ENCODE measurements at places on chromosomes 13 and 19.

DNA sequence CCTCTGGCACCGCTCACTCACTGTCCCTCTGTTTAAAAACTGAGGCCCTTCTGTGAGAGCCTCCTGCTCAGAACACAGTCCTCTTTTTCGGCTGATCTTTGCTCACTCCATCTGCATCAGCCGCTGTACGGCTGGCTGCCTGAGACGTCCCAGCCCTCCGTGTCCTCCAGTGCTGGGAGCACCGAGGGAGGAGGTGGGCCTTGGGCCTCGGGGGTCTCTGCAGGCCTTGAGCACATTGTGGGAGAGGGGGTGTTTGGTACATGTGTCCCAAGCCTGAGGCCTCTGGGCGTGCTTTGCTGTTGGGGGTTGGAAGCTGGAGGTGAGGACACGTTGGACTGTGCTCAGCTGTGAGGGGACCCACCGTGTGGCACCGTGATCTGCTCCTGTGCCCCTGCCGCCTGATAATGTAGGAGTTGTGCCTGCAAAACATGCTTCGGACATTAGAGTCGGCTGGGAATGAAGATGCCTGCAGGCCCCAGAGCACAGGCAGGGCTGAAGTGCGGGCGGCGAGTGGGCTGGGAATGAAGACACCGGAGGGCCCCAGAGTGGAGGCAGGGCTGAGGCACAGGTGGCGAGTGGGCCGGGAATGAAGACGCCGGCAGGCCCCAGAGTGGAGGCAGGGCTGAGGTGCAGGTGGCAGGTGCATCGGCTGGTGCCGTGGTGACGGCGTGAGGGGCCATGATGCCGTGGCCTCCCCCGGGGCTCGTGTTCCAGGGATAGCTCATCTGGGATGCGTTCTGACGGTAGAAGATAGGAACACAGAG, 30.6 kb downstream of the MCF2L start:
- DNase-seq, result no peak

DNA sequence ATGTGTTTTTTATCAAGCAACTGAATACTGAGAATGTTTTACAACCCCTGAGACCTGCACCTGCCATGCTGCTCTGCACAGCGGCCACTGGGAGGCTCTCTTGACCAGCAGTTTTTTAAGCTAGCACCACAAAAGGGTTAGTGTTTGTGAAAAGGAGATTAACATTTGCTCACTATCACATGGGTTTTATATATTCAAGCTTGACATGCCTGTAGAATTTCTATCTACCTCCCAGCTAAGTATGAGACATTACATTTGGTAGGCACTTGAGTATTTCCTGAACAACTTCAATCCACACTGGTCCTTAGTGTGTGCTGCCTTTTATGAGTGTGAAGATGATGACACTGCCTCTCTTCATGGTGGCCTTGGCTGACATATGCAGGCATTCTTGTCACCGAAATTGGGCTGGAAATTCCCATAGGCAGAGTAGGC, 1238.9 kb downstream of the UQCRFS1 start:
- DNase-seq, result peak; percentile 78

DNA sequence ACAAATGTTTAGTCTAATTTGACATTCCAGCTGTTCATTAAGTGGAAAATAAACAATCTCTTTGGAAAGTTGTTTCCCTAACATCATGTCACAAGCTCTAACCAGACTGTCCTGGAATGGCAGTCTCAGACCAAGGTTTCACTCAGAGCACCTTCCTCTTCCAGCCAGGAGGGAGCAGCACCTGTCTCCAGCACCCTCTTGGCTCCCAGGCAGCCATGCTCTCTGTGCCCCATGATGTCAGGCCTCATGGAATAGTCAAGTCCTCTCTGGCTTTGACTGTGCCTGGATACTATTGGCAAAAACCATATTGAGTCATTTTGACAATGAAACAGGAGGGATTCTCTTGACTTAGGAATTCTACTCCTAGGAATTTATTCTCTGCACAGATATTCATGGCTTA, 171.4 kb downstream of the OXGR1 start:
- peak; percentile 62 for DNase-seq

DNA sequence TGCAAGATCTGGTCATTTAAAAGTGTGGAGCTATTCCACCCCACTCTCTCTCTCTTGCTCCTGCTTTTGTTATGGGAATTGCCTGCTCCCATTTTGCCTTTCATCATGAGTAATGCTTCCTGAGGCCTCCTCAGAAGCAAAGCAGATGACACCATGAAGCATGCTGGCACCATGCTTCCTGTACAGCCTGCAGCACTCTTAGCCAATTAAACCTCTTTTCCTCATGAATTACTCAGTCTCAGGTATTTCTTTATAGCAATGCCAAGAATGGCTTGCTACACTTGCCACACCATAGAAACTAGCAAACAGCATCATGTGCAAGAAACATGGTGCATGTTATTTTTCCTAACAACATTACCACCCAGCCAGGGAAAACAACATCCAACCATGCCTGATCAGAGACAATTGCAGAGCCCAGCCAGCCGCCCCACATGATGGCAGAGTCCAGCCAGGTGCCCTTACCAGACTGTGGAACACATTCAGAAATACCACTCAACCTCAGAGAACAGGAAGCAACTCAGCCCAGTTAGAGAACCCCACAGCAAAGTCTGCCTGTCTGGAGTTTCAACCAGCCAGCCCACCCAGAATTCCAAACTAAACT, 36.9 kb downstream of the SYDE1 start:
- no peak for DNase-seq

DNA sequence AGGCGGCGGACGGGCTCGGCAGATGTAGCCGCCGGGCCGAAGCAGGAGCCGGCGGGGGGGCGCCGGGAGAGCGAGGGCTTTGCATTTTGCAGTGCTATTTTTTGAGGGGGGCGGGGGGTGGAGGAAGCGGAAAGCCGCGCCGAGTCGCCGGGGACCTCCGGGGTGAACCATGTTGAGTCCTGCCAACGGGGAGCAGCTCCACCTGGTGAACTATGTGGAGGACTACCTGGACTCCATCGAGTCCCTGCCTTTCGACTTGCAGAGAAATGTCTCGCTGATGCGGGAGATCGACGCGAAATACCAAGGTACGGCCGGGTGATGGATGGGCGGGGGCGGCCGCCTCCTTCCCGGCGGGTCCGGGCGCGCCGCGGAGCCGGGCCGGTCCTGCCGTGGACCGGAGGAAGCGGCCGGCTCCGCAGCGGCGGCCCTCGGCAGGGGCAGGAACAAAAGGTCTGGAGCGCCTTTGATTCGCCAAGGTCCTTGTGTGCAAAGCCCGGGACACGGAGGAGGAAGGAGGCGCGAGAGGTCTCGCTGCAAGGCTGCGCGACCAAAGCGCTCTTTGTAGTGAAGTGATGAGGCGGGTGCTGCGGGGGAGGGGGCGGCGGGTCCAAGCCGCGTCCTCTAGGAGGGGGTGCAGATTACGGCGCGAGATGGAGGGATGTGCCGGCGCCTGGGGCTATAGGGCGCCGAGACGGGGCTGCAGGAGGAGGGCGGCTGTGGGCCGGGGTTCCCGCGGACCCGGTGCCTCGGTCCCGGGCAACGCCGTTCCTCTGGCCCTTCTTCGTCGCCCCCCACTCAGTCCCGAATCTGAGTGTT, 689 bp downstream of the ING1 start:
- DNase-seq, result peak; percentile 69

GRCh38 chr13:96958286-96958891, 35.9 kb downstream of the OXGR1 start:
- DNase-seq, result peak; percentile 78

DNA sequence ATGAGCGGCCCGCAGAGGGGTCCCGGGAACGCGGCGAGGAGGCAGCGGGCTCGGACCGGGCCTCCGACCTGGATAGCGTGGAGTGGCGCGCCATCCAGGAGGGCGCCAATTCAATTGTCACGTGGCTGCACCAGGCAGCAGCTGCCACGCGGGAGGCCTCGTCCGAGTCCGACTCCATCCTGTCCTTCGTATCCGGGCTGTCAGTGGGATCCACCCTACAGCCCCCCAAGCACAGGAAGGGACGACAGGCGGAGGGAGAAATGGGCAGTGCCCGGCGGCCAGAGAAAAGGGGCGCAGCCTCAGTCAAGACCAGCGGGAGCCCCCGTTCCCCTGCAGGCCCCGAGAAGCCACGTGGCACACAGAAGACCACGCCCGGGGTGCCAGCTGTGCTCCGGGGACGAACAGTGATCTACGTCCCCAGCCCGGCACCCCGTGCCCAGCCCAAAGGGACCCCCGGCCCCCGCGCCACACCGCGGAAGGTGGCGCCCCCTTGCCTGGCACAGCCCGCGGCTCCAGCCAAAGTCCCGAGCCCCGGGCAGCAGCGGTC, 10.7 kb downstream of the C19orf25 start:
- no peak for DNase-seq

- DNase-seq, result no peak
These were observed 171.6 kb downstream of the MTUS2 start for GRCh38 chr13:28991764-28992163.

DNA sequence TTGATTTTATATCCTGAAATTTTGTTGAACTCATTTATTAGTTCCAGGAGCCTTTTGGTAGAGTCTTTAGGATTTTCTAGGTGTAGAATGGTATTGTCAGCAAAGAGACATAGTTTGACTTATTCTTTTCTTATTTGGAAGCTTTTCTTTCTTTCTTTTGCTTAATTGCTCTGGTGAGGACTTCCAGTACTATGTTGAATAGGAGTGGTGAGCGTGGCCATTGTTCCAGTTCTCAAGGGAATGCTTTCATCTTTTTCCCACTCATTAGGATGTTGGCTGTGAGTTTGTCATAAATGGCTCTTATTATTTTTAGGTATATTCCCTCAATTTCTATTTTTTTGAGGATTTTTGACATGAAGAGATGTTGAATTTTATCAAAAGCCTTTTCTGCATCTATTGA, 182.2 kb upstream of the SPRY2 start:
- no peak for DNase-seq

DNA sequence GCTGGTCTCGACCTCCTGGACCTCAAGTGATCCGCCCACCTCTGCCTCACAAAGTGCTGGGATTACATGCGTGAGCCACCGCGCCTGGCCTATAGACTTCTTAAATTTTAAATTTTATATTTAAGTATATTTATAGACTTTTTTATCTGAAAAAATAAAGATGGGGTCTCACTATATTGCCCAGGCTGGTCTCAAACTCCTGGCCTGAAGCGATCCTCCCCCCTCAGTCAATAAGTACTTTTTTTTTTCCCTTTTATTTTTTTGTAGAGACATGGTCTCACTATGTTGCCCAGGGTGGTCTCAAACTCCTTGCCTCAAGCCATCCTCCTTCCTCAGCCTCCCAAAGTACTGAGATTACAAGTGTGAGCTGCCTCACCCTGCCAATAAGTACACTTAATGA, 1.9 kb downstream of the SERTAD1 start:
- DNase-seq, result no peak

GRCh38 chr13:95987841-95988240, 65.4 kb downstream of the UGGT2 start:
- DNase-seq, result no peak

GRCh38 chr13:43329702-43330101, 306.3 kb downstream of the DNAJC15 start:
- no peak for DNase-seq

DNA sequence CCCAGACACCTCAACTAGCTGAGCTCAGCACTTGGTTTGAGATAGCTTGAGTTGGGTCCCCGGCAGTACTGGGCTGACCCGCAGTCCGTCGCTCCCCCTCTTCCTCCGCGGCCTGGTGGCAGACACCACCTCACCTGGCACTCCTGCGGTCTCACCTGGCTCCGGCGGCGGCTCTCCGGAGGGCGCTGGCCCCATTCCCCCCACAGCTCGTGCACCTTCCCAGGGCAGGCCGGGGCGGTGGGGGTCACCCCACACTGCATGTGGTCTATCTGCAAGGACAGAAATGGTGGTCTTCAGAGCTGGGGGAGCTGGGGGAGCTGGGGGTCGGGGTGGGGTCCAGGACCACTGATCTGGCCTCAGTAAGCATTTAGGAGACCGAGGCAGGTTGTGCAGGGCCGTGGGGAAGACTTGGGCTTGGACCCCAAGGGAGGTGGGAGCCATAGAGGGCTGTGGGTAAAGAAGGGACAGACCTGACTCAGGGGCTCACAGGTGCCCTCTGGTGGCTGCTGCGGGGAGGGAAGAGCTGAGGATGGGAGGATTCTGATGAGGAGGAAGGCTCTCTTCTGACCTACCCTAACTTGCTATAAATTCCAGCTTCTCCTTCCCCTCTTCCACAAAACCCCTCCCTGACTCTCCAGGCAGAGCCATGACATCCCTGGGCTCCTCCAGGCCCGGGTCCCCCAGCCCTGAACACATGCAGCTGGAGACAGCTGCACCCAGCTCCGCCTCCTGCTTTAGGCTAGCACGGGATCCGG, 6.7 kb upstream of the PLIN4 start:
- peak; percentile 89 for DNase-seq

GRCh38 chr13:95480791-95481780, 71.4 kb upstream of the CLDN10 start:
- DNase-seq, result peak; percentile 53

DNA sequence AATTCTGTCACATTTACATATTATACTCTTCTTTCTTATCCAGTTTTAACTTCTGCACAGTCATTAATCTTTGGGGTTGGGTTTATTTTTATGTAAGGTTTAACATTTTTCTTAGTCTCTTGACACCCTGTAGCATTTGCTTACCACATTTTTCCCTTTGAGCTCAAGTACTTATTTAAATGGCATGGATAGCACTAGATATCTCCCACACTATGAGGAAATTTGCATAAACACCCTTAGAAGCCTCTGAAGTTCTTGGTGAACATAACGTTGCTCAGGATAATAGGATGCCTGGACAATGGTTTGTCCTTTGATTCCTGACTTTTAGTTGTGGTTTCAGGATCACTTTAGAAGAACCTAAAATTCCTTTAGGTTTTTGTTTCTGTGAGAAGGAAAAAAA, 338.9 kb downstream of the PCDH17 start:
- DNase-seq, result no peak

- DNase-seq, result no peak
These were observed 1255.1 kb downstream of the SLITRK1 start for GRCh38 chr13:82627183-82627582.

GRCh38 chr13:42990291-42991232, 1.5 kb downstream of the EPSTI1 start:
- peak; percentile 29 for DNase-seq

DNA sequence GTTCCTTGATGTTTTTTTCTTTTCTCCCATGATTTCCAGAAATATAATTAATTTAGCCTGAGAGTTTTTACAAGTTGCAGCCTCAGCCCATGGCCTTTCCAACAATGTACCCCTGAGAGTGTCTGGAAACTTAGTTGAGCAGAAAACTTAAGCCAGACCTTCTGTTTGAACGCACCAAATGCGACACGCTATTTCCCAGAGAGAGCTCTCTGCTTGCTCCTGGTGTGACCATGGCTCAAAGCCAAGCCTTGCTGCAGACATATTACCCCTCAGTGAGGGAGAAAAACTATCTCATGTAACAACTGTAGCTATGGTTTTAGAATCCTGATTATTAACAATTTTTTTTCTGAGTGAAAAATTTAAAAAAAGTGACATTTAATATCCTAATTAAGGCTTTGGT, 1204.5 kb upstream of the SLC10A2 start:
- DNase-seq, result no peak

GRCh38 chr13:94640721-94641120, 39.1 kb downstream of the GPR180 start:
- no peak for DNase-seq

- peak; percentile 93 for DNase-seq
These were observed 6.5 kb downstream of the MED29 start for GRCh38 chr19:39397360-39398296.

All from OCI-M1 (cell line).